ENCODE measurements at places on chromosomes 13 and 19. TPM values are rescaled to one million over a fixed set of nuclear protein-coding genes. Genes with fewer than 3 reads are reported as not detected.

The PAK4 gene
- 19.4 TPM for total RNA-seq

The CAMSAP3 gene
- 12.8 TPM for total RNA-seq

The INSL3 gene
- total RNA-seq, result not detected

The ZNF616 gene
- total RNA-seq, result 2.7 TPM

- DNase-seq, result no peak
These were observed 6.7 kb downstream of the MLLT1 start for GRCh38 chr19:6272913-6273600.

GRCh38 chr19:33268162-33268991 lies 34.0 kb downstream of the CEBPA start:
- DNase-seq, result no peak

DNA sequence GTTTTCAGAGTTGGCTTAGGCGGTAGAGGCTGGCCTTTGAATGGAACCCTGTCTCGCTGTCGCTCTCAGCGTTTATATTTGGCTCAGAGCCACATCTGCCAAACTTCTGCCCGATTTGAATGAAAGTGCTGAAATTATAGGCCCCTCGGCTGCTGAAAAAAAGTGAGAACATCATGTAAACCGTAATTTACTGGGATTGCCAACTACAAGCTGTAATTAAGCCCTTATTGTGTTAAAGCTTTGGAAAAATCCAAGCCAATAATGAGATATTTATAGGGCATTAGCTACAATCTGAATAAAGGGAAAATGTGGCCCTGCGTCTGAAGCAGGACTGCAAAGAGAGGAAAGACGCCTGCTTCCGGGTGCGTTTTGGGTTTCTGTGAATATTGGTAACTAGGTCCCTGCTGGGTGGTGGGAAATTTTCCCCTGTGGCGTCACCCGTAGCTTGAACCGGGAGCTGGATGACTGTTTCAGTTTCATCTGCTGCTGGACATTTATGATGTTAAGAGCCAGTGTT lies 9.9 kb downstream of the DNM2 start:
- DNase-seq, result no peak

Data from vagina (tissue), 2 donors.